Spleen (tissue), 13 donors: ENCODE measurements at places on chromosomes 13 and 19. TPM values are rescaled to one million over a fixed set of nuclear protein-coding genes. Genes with fewer than 3 reads are reported as not detected.
A peak's percentile ranks its signal among the peaks of the same experiment; 100 is the strongest.

The MARCHF2 gene
- polyA plus RNA-seq: 36.2 TPM

The RNF113B gene
- not detected for polyA plus RNA-seq

The CILP2 gene
- 0.15 TPM for polyA plus RNA-seq

The SHISA7 gene
- polyA plus RNA-seq: not detected

GRCh38 chr19:35044317-35045117 lies 3.0 kb downstream of the HPN start:
- DNase-seq: no peak

DNA sequence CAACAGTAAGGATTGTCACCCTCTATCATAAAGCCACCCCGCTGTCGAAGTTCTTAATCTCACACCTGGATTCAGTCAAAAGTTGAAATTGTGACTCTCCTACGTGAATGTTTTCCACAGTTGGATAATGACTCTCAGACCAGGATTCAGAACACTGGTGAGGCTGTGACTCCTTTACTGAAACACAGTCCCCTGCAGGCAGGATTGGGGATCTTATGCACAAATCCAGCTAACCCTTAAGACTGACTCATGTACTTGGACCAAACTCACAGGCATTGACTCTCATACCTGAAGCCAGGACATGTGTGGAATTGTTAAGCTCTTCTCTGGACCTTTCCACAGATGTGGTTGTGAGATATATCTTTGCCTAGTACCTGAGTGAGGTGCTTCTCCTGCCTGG lies 46.8 kb downstream of the ZNF85 start:
- DNase-seq: no peak

GRCh38 chr19:49684251-49684982 lies 5.0 kb upstream of the ADM5 start:
- DNase-seq: no peak

GRCh38 chr19:4591320-4591719 lies 31.8 kb upstream of the SEMA6B start:
- no peak for DNase-seq

- DNase-seq: no peak
These were observed 78.7 kb upstream of the SERP2 start for GRCh38 chr13:44294876-44295275.

The PROZ gene
- polyA plus RNA-seq: not detected

DNA sequence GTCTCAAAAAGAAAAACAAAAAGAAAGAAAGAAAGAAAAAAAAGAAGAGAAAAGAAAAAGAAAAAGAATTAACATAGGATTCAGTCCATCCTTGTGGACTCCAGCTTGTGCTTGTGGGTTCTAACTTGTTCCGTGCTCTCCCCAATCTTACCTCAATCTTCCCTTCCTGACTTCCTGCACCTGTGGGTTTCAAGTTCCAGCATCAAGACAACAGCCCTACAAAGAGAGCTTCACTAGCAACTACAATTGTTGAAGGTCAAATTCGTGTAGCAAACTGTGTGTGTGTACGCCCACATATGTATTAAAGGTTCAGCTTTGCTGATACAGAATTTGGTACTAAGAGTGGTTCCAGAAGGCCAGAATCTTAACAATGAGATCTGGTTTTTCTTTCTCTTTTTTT lies 25.3 kb downstream of the FXYD5 start:
- DNase-seq: no peak

DNA sequence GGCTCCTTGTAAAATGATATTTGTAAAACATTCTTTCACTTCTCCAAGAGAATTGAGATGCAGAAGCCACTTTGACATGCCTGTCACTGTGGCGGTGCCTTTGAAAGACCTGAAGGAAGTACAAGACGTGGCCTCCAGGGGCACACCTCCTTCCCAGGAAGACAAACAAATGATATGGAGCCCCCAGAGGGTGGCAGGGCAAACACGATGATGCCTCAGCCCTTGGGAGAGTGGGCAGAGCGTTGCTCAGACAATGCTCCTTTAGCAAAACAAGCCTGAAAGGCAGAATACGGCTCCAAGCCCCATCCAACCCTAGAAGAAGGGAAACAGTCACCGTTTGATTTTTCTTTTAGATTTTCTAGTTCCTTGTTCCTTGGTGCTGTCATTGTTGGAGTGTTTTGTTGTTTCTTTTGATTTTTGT lies 9.2 kb upstream of the ATP12A start:
- DNase-seq: no peak

- DNase-seq: peak; percentile 85
These were observed 9.3 kb upstream of the PEAK3 start for GRCh38 chr19:2291185-2291751.

DNA sequence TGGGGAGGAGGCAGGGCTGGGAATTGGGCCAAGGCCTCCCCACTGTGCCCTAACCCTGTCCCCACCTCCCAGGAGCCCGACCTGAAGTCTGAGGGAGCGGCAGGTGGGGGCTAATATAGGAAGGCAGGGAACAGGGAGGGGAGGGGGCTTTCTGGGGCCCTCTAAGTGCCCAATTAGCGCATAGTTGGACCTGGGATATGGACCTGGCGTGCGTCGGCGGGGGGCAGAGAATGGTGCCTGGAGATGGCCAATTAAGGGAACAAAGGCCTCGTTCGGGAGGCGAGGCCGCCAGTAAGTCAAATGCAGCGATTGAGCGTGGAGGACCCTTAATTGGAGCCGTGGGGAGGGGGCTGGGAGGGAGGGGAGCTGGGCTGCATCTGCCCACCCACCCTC lies at the start of gene C19orf85:
Gene C19orf85, minus strand, starts transcription at position 90 of the 393 bp plus-strand sequence. CDS start 197 bp downstream, outside the sequence.
- no peak for DNase-seq

The PCDH9 gene
- 0.45 TPM for polyA plus RNA-seq

- no peak for DNase-seq
These were observed 77.6 kb upstream of the STARD13 start for GRCh38 chr13:33362986-33363727.

- DNase-seq: no peak
These were observed 32.6 kb downstream of the ERCC5 start for GRCh38 chr13:102878481-102878880.

DNA sequence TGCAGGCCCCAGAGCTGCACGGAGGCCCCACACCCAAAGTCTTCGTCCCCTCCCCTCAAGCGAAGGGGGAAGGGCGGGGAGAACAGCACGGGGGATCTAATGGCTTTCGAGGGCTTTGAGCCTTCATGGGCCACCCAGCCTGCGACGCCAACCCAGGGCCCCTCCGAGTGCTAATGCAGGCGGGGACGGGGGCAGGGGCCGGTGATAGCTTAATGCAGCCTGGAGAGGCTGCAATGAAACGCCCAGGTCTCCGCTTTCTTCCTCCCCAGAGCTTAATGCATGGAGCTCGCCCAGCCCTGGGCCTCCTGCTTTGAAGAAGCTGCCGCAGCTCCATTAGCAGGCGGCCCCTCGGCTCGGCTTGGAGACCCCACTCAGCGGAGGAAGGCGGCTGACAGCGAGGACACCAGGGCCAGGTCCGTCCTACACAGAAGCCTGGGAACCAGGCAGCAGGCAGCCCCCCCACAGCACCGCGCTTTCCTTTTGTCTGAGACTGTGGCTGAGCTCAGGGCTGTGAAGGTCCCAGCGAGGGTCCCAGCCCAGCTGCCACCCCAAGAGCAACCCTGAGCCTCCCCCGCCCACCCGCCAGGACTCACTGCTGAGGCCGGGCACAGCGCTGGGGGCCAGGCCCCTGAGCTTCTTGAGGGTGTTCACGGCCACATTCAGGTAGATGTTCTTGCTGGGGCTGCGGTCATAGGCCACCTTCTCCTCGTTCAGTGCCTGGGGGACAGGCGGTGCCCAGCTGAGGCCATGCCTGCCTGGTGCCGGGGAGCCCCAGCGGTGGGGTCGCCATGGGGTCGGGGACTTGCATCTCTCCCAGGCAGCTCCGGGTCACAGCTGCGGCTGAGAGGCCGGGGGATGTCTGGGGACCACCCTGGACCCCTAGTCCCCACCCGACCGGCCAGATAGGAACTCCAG lies 7.5 kb upstream of the ATP8B3 start:
- DNase-seq: peak; percentile 63

GRCh38 chr19:30430206-30430734 lies 58.1 kb downstream of the ZNF536 start:
- peak; percentile 28 for DNase-seq

GRCh38 chr19:15516363-15516762 lies 8.0 kb downstream of the CYP4F22 start:
- DNase-seq: no peak

The ZNF681 gene
- polyA plus RNA-seq: 1.7 TPM

The NLRP11 gene
- polyA plus RNA-seq: 0.03 TPM

- no peak for DNase-seq
These were observed 28.4 kb downstream of the VSTM2B start for GRCh38 chr19:29554149-29554548.

GRCh38 chr13:79311386-79311785 lies 94.7 kb downstream of the RBM26 start:
- DNase-seq: no peak

DNA sequence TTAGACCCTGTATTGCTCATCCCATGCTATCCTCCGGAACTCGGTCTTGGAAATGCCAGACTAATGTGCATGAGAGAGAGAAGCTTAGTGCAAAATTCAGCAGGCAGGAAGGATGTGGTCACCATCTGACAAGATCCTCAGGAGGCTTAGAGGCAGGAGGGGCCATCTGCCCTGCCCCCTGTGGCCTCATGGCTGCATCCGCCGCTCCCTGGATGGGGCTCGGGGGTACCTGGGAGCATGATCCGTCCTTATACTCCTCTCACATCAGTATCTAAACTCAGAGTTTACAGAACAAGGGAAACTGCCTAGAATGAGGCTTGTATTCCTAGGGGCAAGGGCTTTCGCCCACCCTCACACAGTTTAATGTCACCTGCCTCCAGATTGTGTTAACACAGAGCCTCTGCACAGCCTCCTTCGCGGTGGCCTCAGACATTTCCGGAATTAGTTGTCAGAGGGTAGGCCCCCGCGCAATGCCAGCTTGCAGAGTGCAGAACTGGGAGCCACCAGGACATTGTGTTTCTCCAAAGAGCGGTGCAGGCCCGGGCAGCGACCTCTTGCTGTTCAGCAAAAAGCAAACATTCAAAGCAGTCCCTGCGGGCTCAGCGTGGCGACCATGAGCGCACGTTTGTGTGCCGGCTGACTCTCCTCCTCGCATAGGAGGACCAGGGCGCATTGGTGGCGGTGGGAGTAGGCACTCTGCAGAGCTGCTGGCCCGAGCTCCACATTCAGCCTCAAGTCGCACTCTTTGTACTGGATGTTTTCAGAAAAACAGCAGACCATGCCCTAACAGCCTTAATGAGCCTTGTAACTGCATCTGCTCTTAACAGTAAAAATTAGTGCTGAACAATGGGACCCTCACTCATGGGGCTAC lies 39.1 kb downstream of the GPR12 start:
- peak; percentile 86 for DNase-seq
